GM23248 (cell line): ENCODE measurements at places on chromosomes 16 and 17. TPM values are rescaled to one million over a fixed set of nuclear protein-coding genes. Genes with fewer than 3 reads are reported as not detected.
A peak's percentile ranks its signal among the peaks of the same experiment; 100 is the strongest.

- no peak for DNase-seq
These were observed 2.8 kb downstream of the KRTAP4-9 start for GRCh38 chr17:41107941-41108450.

GRCh38 chr16:62089715-62090114 is 53.5 kb upstream of the CDH8 start:
- no peak for DNase-seq

DNA sequence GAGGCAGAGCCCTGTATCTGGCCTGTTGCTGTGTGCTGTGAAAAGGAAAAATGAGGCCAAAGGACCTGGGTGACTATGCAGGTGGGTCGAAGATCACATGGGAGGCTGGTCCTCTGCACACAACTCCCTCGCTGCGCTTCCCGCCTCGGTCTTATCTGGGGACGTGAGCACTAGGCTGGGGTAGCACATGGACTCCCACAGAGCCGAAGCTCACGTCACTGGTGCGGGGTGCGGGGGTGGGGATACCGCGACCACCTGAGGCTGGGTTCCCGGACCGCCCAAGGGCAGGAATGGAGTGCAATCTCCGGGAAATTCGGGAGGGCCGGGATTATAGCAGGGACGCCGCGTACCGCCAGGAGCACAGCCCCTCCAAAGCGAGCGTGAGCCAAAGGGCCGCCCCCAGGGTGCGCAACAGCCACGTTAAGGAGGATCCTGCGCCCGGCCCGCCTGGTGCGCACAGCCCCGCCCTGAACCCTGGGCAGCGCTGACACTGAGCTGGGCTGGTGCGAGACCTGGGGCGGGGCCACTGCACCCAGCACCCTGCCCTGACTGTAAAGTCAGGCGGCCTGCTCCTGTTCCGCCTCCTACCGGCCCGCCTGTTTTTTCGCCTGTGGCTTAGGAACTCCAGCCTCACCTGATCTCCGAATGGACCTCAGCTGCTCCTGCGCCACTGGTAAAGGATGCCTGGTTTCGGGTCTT is 4.8 kb downstream of the MT1A start:
- peak; percentile 65 for DNase-seq

GRCh38 chr17:72399608-72400487 is 279.0 kb downstream of the SOX9 start:
- no peak for DNase-seq

- peak; percentile 93 for DNase-seq
These were observed at the start of gene TNFRSF12A for GRCh38 chr16:3020247-3020603. TNFRSF12A (plus strand) TSS chr16:3020368; CDS start chr16:3020398, 30 bp downstream.

- peak; percentile 50 for DNase-seq
These were observed 26.6 kb downstream of the ITGB3 start for GRCh38 chr17:47280072-47280811.

The CTRB1 gene
- not detected in 2 replicates for polyA plus RNA-seq

DNA sequence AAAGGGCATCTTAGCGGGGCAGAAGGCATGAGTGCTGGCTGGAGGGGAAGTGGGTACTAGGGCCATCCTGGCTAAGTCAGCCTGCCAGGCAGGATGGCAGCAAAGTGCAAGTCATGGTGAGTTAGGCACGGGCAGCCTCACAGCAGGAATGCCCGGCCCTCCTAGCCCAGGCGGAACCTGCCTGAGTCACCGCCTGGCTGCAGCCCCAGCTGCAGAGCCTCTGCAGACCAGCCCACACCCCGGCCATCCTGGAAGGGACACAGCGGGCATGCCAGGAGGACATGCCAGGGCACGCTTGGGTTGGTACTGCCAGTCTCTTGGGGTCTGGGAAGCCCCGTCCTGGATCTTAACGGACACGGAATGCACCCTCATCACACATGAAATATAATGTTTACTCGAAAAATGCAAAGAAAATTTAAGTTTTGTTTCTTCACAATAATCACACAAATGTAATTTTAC is 5.0 kb upstream of the ALDH3A1 start:
- DNase-seq, result peak; percentile 98
